Endothelial cell (in vitro differentiated cells): ENCODE measurements at places on chromosomes 16 and 17. TPM values are rescaled to one million over a fixed set of nuclear protein-coding genes. Genes with fewer than 3 reads are reported as not detected.

SLC38A8 gene
- total RNA-seq = not detected

DNA sequence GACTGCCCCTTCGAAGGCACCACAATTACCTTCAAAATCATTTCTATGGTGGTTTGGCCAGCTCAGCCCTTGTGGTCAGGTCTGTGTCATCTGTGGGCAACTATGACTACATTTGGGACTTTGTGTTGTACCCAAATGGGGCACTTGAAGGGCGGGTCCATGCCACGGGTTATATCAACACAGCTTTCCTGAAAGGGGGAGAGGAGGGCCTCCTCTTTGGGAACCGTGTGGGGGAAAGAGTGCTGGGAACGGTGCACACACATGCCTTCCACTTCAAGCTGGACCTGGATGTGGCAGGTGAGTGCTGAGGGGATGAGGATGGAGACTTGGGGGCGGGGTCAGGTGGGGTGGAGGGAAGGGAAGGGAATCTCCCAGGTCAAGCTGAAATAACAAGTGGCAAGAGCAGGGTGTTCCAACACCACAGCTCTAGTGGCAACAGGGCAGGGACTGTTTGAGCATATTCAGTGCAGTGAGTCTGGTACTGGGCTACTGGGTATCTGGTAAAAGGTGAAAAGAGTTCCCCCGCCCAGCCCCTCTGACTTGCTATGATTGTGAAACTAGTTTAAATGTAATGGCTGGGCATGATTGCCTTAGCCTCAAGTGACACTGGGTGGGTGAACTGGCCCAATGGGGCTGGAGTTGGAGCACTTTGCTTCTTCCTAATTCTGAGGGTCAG is 1.7 kb downstream of the AOC2 start:
- peaks cover 7% of the 10 kb centered on the region for H3K4me1 ChIP-seq
- H3K27ac ChIP-seq = no peak overlapping the region
- no peak overlapping the region for H3K4me3 ChIP-seq
- H3K27me3 ChIP-seq = peaks cover 4% of the 10 kb centered on the region

MYH11 gene
- total RNA-seq = 0.51 TPM

RNF222 gene
- total RNA-seq = not detected

- H3K36me3 ChIP-seq = no peaks in the 10 kb centered on the region
- no peaks in the 10 kb centered on the region for H3K4me1 ChIP-seq
- DNase-seq = no peak
- no peak overlapping the region for H3K27ac ChIP-seq
- no peaks in the 10 kb centered on the region for H3K27me3 ChIP-seq
- no peak overlapping the region for H3K4me3 ChIP-seq
Measured at GRCh38 chr16:79712276-79712675, 111.7 kb upstream of the MAF start.

GRCh38 chr16:15031586-15031985 is 24.3 kb downstream of the NTAN1 start:
- H3K27ac ChIP-seq = no peak overlapping the region
- no peak for DNase-seq
- peaks cover 53% of the 10 kb centered on the region for H3K36me3 ChIP-seq

GRCh38 chr16:6949240-6949639 is 383.4 kb upstream of the RBFOX1 start:
- H3K27ac ChIP-seq = no peak overlapping the region
- no peaks in the 10 kb centered on the region for H3K27me3 ChIP-seq
- no peak overlapping the region for H3K4me3 ChIP-seq
- H3K4me1 ChIP-seq = no peaks in the 10 kb centered on the region
- no peak for DNase-seq

DNA sequence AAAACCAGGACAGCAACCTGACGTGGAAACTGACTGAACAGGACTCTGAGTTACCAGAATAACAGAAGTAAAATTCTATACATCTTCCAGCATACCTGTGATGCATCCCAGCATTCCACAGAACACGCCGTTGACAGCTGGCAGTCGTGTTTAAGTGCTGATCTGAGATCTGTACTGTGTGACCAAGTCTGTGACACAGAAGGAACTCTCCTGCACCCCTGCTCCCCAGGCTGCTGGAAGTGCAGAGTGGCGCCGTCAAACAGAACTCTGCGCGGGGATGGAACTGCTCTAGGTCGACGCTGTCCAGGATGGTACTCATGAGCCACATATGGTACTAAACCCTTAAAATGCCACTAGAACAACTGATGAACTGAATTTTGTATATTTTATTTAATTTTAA is 804 bp upstream of the ITGAE start:
- H3K4me3 ChIP-seq = no peak overlapping the region
- no peaks in the 10 kb centered on the region for H3K4me1 ChIP-seq
- H3K27me3 ChIP-seq = peaks cover 1% of the 10 kb centered on the region
- no peak overlapping the region for H3K27ac ChIP-seq
- no peak for DNase-seq
- H3K36me3 ChIP-seq = peaks cover 15% of the 10 kb centered on the region
